T-helper 17 cell (primary cell): ENCODE measurements at places on chromosomes 4 and X.
A peak's percentile ranks its signal among the peaks of the same experiment; 100 is the strongest.

GRCh38 chr4:74618659-74619058, 173.7 kb downstream of the AREG start:
- no peak for DNase-seq
- peaks cover 3% of the 10 kb centered on the region for H3K36me3 ChIP-seq
- peaks cover 12% of the 10 kb centered on the region for H3K27me3 ChIP-seq
- no peak overlapping the region for H3K27ac ChIP-seq

GRCh38 chrX:20593402-20593801, 326.7 kb upstream of the RPS6KA3 start:
- H3K4me3 ChIP-seq, result no peak overlapping the region
- no peaks in the 10 kb centered on the region for H3K4me1 ChIP-seq
- H3K27me3 ChIP-seq, result no peaks in the 10 kb centered on the region
- no peaks in the 10 kb centered on the region for H3K36me3 ChIP-seq
- DNase-seq, result no peak

DNA sequence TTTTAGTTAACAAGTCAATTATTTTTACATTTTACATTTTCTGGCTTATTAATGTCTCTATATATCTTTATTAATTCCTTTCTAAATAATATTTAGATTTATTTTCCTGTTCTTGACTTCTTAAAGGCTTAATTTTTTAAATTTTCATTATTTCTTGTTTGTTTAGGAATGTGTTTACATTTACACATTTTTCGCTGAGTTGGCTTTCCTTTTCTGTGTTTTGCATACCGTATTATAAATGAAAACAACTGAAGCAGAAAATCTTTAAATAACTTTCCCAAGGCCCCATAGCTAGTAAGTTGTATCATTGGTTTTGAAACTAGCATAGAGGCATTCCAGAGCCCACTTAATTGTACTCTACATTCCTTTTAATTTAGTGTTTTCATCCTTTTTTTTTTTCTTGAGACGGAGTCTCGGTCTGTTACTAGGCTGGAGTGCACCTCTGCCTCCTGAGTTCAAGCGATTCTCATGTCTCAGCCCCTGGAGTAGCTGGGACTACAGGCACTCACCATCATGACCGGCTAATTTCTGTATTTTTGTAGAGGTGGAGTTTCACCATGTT, 261.6 kb downstream of the IQCM start:
- no peak overlapping the region for H3K27ac ChIP-seq
- H3K4me3 ChIP-seq, result no peak overlapping the region
- no peaks in the 10 kb centered on the region for H3K36me3 ChIP-seq

- no peak overlapping the region for H3K27ac ChIP-seq
- no peaks in the 10 kb centered on the region for H3K4me1 ChIP-seq
- H3K27me3 ChIP-seq, result peaks cover 20% of the 10 kb centered on the region
- no peak for DNase-seq
Measured at GRCh38 chrX:53004811-53005210, 43.8 kb upstream of the GPR173 start.

DNA sequence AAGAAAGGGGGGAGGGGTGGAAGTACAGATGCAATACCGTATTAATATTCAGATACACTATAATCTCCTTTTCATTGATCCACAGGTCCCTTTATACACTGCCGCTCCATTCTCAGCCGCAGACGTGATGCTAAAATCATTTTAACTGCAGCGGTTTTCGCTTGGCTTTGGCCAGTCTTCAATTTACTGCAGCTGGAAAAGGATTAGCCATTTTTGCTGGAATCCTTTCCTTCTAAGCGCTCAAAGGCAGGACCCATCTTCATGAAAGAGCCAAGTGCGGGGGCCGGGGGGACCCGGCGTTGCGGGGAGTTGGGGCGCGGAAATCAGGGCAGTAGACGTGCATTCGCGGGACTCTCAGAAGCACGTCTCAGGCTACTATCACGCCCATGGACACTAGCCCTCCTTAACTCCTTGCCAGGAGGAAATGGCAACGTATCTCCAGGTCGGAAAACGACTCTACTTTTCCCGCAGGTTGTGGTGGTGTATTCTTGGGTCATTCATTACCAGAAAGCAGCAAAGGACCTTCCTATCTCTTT, 1.7 kb upstream of the PCDH10 start:
- H3K4me1 ChIP-seq, result peaks cover 3% of the 10 kb centered on the region
- H3K36me3 ChIP-seq, result peaks cover 2% of the 10 kb centered on the region
- no peak overlapping the region for H3K27ac ChIP-seq
- H3K4me3 ChIP-seq, result no peak overlapping the region
- H3K27me3 ChIP-seq, result peaks cover 68% of the 10 kb centered on the region

- no peak overlapping the region for H3K27ac ChIP-seq
- H3K27me3 ChIP-seq, result peaks cover 27% of the 10 kb centered on the region
- H3K36me3 ChIP-seq, result no peaks in the 10 kb centered on the region
Measured at GRCh38 chr4:168699224-168699878, 202.5 kb downstream of the PALLD start.

DNA sequence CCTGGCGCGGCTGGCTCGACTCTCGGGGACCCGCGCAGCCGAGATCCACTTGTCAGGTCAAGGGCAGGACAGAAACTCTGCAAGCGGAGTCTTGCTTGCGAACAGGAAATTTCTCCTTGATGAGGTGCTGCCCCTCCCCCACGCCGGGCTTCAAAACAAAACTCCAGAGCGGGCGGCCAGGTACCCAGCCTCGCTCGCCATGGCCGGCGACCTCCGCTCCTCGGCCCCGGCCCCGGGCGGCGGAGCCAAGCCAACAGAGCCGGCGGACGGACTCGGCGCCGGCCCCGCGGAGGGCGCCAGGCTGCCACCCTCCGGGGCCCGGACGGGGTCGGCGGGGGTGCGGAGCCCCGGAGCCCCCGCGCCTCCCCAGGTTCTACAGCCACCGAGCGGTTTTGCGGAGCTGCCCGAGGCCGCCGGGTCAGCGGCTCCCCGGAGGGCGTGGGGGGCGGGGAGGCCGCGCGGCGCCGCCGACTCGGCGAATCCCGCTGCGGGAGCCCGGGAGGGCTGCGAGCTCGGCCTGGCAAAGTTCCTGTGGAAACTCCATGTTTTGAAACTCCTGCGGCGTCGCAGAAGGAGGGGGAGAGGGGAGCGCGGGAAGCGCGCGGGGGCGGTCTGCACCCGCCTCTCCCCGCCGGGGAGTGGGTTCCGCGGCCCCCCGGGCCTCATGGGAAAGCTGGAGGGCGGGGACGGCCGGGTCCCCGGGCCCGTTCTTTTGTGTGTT, 11.7 kb upstream of the BCOR start:
- H3K4me3 ChIP-seq, result peak overlapping the region; percentile 39
- peaks cover 6% of the 10 kb centered on the region for H3K4me1 ChIP-seq
- no peaks in the 10 kb centered on the region for H3K36me3 ChIP-seq
- no peak for DNase-seq

DNA sequence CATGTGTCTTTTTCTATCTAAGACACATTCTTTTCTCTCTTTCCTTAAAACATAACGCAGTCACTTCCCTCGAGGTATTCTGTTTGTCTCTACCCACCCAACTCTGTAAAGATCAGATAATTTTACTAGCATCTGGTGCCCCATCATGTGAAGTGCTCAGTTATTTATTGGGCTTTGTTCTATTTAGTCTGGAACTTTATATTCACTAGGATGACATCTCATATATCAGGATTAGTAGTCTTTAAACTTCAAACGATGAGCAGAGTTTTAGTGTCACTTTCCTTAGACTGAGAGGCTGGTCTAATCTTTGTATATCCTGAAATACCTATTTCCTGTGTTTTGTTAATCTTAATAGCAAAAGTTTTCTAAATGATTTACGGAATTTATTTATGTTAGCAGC, 445.5 kb upstream of the NDST3 start:
- no peak for DNase-seq
- H3K4me3 ChIP-seq, result no peak overlapping the region
- no peaks in the 10 kb centered on the region for H3K36me3 ChIP-seq
- no peak overlapping the region for H3K27ac ChIP-seq
- H3K27me3 ChIP-seq, result no peaks in the 10 kb centered on the region

DNA sequence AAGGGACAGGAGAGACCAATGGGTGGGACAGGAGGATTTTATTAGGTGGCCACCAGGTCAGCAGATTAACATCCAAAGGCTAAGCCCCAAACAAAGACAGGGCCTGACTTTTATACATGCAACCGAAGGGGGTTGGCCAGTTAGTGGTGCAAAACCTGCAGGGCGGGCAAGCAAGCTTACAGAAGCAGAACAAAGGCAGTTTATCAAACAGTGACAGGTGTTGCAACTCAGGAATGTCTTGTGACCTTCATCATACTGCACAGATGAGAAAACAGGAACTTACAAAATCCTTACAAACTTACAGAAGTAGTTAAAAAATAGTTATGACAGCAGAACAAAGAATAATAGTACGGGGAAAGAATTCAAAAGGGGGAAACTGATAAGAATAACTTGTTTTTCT, 708.1 kb downstream of the GLUD2 start:
- no peak for DNase-seq
- H3K4me1 ChIP-seq, result no peaks in the 10 kb centered on the region
- no peak overlapping the region for H3K27ac ChIP-seq
- H3K36me3 ChIP-seq, result no peaks in the 10 kb centered on the region

DNA sequence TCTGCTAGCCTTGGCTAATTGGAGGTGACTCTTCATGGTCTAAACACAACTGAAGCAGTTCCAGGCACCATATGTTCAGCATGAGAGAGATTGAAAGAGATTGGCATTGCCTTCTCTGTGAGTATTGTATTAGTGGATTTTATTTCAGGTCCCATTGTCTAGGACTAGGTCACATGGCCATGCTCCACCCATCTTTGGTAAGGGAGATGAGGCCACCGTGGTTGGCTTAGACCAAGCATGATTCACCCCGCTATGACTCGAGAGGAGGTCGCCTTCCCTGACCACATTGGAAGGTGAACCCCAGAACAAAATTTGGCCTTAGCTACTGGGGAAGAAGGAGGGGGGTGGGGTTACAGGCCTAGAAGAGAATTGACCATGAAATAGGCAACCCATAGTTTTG, 109.9 kb upstream of the BCOR start:
- H3K4me1 ChIP-seq, result no peaks in the 10 kb centered on the region
- no peak overlapping the region for H3K27ac ChIP-seq
- DNase-seq, result no peak
- no peak overlapping the region for H3K4me3 ChIP-seq
- H3K36me3 ChIP-seq, result no peaks in the 10 kb centered on the region

GRCh38 chrX:150990910-150991309, 7.8 kb downstream of the HMGB3 start:
- H3K27me3 ChIP-seq, result no peaks in the 10 kb centered on the region
- H3K4me1 ChIP-seq, result no peaks in the 10 kb centered on the region
- no peak for DNase-seq
- H3K27ac ChIP-seq, result no peak overlapping the region

- H3K4me3 ChIP-seq, result no peak overlapping the region
- no peaks in the 10 kb centered on the region for H3K4me1 ChIP-seq
- no peak overlapping the region for H3K27ac ChIP-seq
- H3K36me3 ChIP-seq, result no peaks in the 10 kb centered on the region
- H3K27me3 ChIP-seq, result peaks cover 46% of the 10 kb centered on the region
Measured at GRCh38 chr4:81378386-81378785, 93.3 kb downstream of the RASGEF1B start.
